ENCODE measurements at places on chromosomes 4 and X. TPM values are rescaled to one million over a fixed set of nuclear protein-coding genes. Genes with fewer than 3 reads are reported as not detected.

Gene BTK
- total RNA-seq: 0.15 TPM

Gene ENPEP
- 0.33 TPM for total RNA-seq

Gene MAGEA10
- total RNA-seq: not detected

Gene ITIH6
- total RNA-seq: not detected

Gene ARR3
- total RNA-seq: not detected

Gene SOWAHD
- 0.17 TPM for total RNA-seq

Gene TRIM75
- not detected for total RNA-seq

Gene F8A1
- 8.3 TPM for total RNA-seq

Gene FRMD7
- not detected for total RNA-seq

Gene SPANXB1
- total RNA-seq: not detected

Gene PGRMC1
- 281 TPM for total RNA-seq

Gene FMR1NB
- not detected for total RNA-seq

Gene CLDN34
- not detected for total RNA-seq

Gene ANXA3
- total RNA-seq: 6.7 TPM

Gene FGD1
- 9.3 TPM for total RNA-seq

Gene CXCL6
- total RNA-seq: 3.5 TPM

Gene EPGN
- 0.17 TPM for total RNA-seq

Gene P2RY8
- not detected for total RNA-seq

Gene RAPGEF2
- 36.1 TPM for total RNA-seq

All from smooth muscle cell of trachea (primary cell).